Gastrocnemius medialis (tissue), 4 donors: ENCODE measurements at places on chromosomes 1 and 21.

- no peak for DNase-seq
Measured at GRCh38 chr1:32890516-32891240, 4.4 kb downstream of the HPCA start.

DNA sequence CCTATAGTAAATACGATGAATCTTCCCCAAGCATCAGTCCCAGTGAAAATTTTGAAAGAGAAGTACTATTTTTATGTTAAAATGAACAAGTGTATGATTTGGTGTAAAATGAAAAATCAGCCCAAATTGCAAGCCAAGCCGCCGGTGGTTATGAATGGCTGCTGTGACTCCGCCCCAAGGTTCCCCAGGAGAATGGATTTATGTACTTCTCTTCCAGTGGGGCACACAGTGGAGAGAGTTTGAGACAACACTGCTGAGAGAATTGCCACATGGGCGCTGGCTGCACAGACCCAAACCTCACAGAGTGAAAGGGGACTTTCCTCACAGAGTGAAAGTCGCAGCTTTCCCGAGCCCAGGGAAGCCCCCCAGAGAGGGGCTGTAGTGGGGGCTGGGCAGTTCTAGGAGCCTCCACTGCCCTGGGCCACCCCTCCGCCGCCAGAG lies 24.0 kb downstream of the CDK18 start:
- no peak for DNase-seq

GRCh38 chr1:163709636-163710035 lies 387.9 kb downstream of the NUF2 start:
- no peak for DNase-seq

GRCh38 chr1:2314273-2314802 lies 77.0 kb downstream of the MORN1 start:
- DNase-seq: no peak

GRCh38 chr1:42469727-42470126 lies 6.6 kb downstream of the CCDC30 start:
- no peak for DNase-seq
